ENCODE measurements at places on chromosomes 3 and 15. TPM values are rescaled to one million over a fixed set of nuclear protein-coding genes. Genes with fewer than 3 reads are reported as not detected.
A peak's percentile ranks its signal among the peaks of the same experiment; 100 is the strongest.

The CHRD gene
- 0.26 TPM for total RNA-seq

The MEX3B gene
- total RNA-seq, result 20.4 TPM

DNA sequence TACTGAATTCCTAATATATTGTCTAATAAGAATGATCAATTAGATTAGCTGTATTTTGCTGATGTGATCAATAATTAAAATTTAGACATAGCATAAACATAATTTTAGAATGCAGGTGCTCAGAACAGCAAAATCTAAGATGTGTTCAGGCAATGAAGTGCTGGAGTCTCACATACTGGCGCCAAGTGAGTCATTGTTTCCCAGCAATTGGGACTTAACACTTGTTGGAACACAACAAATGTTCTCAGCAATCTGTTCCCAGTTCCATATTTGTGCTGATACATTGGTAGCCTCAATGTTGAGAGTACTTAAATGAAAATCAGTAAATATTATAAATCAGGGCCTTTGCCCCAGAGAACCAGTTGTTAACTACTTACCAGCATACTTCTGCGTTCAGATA lies 619.0 kb downstream of the ROBO1 start:
- DNase-seq, result no peak
- no peaks in the 10 kb centered on the region for H3K4me1 ChIP-seq
- H3K27me3 ChIP-seq, result no peaks in the 10 kb centered on the region
- no peak overlapping the region for H3K4me3 ChIP-seq
- no peak overlapping the region for H3K27ac ChIP-seq
- no peaks in the 10 kb centered on the region for H3K36me3 ChIP-seq

- 0 out of 2 replicates have a peak, but pooled peaks cover 3% of the 10 kb centered on the region for H3K27me3 ChIP-seq
- H3K4me1 ChIP-seq, result peaks cover 8% of the 10 kb centered on the region
- peak within 1 kb of the TSS; percentile 19 for H3K4me3 ChIP-seq
- DNase-seq, result no peak
- H3K27ac ChIP-seq, result no peak within 1 kb of the TSS
Observed at GRCh38 chr3:122577409-122578031, at the start of gene PARP15. Gene PARP15, plus strand, starts transcription at chr3:122577650. Its CDS starts 18 bp downstream, at chr3:122577668.

GRCh38 chr15:80561500-80561899 lies 133.6 kb upstream of the ABHD17C start:
- no peaks in the 10 kb centered on the region for H3K27me3 ChIP-seq
- peaks cover 12% of the 10 kb centered on the region for H3K36me3 ChIP-seq
- H3K27ac ChIP-seq, result no peak overlapping the region
- DNase-seq, result no peak
- peaks cover 4% of the 10 kb centered on the region for H3K4me1 ChIP-seq

GRCh38 chr15:68149059-68149458 lies 56.1 kb downstream of the CALML4 start:
- H3K4me3 ChIP-seq, result no peak overlapping the region
- no peak for DNase-seq
- peaks cover 31% of the 10 kb centered on the region for H3K36me3 ChIP-seq
- H3K4me1 ChIP-seq, result peaks cover 4% of the 10 kb centered on the region

DNA sequence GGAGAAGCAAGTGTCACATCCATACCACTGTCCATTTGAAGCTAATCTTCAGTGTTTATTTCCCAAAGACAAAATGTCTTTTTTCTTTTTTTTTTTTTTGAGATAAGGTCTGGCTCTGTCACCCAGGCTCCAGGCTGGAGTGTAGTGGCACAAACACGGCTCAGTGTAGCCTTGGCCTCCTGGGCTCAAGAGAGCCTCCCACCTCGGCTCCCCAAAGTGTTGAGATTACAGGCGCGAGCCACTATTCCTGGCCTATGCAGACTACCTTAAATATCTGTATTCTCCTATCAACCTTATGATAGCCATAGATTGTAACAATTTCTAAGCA lies 27.7 kb upstream of the VPS33B start:
- H3K4me3 ChIP-seq, result no peak overlapping the region
- H3K36me3 ChIP-seq, result no peaks in the 10 kb centered on the region
- H3K4me1 ChIP-seq, result peaks cover 1% of the 10 kb centered on the region
- no peak overlapping the region for H3K27ac ChIP-seq
- no peak for DNase-seq
